Activated CD4-positive, alpha-beta T cell treated with anti-CD3 and anti-CD28 coated beads for 36 hours (primary cell): ENCODE measurements at places on chromosomes 13 and 19. TPM values are rescaled to one million over a fixed set of nuclear protein-coding genes. Genes with fewer than 3 reads are reported as not detected.

Gene CCDC70
- total RNA-seq = not detected

Gene DIAPH3
- 28.5 TPM for total RNA-seq

Gene KANK2
- 1.2 TPM for total RNA-seq

Gene DPF1
- 1.2 TPM for total RNA-seq

Gene CCL25
- 0.26 TPM for total RNA-seq

Gene ZNF772
- 7.5 TPM for total RNA-seq

Gene DACT3
- 2.9 TPM for total RNA-seq

Gene FGF21
- total RNA-seq = not detected

Gene TTYH1
- total RNA-seq = 0.59 TPM

Gene PTBP1
- total RNA-seq = 738 TPM

Gene LILRA2
- not detected for total RNA-seq

Gene EDNRB
- not detected for total RNA-seq

Gene PARP4
- 29.1 TPM for total RNA-seq

Gene ZNF284
- total RNA-seq = 2.1 TPM

Gene GPC6
- not detected for total RNA-seq

Gene PRR19
- 0.63 TPM for total RNA-seq

Gene FRY
- 1.9 TPM for total RNA-seq

Gene PSG2
- not detected for total RNA-seq

Gene ZNF71
- total RNA-seq = 4.4 TPM

Gene MYPOP
- total RNA-seq = 5.6 TPM

Gene GTF3A
- 208 TPM for total RNA-seq

Gene LRRC63
- 0.50 TPM for total RNA-seq

Gene FPR2
- not detected for total RNA-seq

Gene NCAN
- not detected for total RNA-seq

Gene PLEKHA4
- 10.9 TPM for total RNA-seq

Gene FFAR1
- 0.35 TPM for total RNA-seq

Gene ODAD3
- total RNA-seq = 0.25 TPM

Gene IFNL1
- total RNA-seq = 0.51 TPM

Gene DENND1C
- 49.5 TPM for total RNA-seq

Gene NCR1
- total RNA-seq = not detected

Gene HAUS5
- 41.0 TPM for total RNA-seq

Gene RASIP1
- 0.67 TPM for total RNA-seq

Gene SIGLEC12
- total RNA-seq = 1.2 TPM

Gene ACER1
- total RNA-seq = not detected

Gene CEACAM4
- total RNA-seq = not detected

Gene SEMA6B
- not detected for total RNA-seq

Gene CELF5
- 0.18 TPM for total RNA-seq

Gene CEACAM8
- not detected for total RNA-seq

Gene KIR3DL2
- 1.3 TPM for total RNA-seq

Gene BCL3
- 81.5 TPM for total RNA-seq

Gene ZMYM5
- total RNA-seq = 10.1 TPM

Gene KLF1
- 0.18 TPM for total RNA-seq

Gene C5AR1
- 0.79 TPM for total RNA-seq

Gene KLK2
- total RNA-seq = not detected

Gene SLC6A16
- 1.3 TPM for total RNA-seq

Gene VRK3
- 61.2 TPM for total RNA-seq

Gene SLC5A5
- 1.3 TPM for total RNA-seq

Gene LILRA1
- not detected for total RNA-seq

Gene ZNF709
- 1.7 TPM for total RNA-seq

Gene MTIF3
- total RNA-seq = 27.5 TPM
